Kidney tubule cell (primary cell): ENCODE measurements at places on chromosomes 3 and 15.

DNA sequence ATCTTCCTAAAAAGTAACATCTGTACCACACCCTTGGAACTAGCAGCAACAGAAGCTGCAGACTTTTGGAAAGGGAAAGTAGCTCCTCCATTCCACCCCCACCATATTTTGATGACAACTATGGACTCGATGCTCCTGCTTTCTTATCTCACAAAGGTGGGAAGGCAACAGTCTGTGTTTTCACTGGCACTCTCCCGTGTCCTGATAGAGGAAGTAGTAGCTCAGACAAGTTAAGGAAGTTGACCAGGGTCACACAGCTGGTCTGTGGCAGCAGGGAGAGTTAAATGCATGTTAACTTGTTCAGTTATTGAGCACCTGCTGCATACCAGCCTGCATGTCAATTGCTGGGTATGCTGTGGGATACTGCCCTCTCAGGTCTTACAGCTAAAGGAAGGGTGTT is 33.1 kb downstream of the BHLHE40 start:
- DNase-seq: no peak

DNA sequence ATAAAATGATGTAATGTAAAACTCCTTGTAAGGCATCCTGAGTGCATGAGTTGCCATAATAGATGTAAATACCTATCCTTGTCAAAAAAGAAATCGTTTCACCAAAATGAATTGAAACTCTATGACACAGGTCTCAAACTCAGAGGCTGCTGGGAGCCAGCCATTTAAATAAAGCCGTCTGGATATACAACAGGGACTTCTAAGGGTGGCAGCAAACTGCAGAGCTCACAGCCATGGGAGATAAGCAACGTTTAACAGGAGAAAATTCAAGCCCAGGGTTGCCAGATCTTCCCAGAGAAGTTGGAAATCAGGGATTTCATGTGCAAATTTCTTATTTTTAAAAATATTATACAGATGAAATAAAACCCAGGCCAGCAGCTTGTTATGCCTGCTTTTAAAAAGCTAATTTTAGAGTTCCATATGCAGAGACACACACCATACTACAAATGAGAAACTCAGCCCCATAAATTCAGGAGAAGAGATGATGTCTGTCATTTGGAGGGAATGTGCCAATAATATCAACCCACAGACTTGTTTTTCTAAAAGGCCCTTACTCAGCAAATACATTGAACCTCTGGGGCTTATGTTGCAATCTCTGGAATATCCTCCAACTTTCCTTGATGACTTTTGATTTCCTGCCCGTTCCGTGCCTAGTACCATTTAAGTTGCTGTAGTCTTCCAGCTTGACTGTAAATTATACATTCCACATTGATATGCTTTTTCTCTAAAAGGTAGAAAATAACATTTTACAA is 75.6 kb downstream of the AQP9 start:
- no peak for DNase-seq

- peak; percentile 89 for DNase-seq
These were observed 604 bp upstream of the TJP1 start for GRCh38 chr15:29822684-29823459.

GRCh38 chr3:121592856-121593702 is at the start of gene FBXO40:
Gene FBXO40 (plus strand): TSS chr3:121593379. CDS start chr3:121620576, 27,197 bp downstream.
- DNase-seq: peak; percentile 20

DNA sequence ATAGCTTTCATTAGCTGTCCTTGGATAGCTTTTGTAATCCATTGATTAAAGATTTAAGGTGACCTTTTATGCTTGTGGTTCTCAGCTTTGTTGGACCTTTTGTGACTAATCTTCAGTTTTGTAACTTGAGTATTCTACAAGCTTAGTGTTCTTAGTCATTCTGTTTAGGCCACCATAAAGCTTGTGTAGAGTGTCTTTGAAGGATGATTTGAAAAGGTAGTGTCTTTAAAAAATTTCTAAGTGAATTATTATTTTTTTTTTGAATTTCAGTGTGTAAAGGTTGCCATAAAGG is 7.5 kb downstream of the MORF4L1 start:
- peak; percentile 45 for DNase-seq

- DNase-seq: no peak
These were observed 74.7 kb downstream of the CMSS1 start for GRCh38 chr3:99892332-99892731.

GRCh38 chr3:177607589-177607988 is 410.3 kb upstream of the TBL1XR1 start:
- no peak for DNase-seq

- DNase-seq: peak; percentile 5
These were observed 81.1 kb upstream of the NEO1 start for GRCh38 chr15:72970933-72971760.

GRCh38 chr3:168959731-168960130 is 703.8 kb downstream of the MECOM start:
- DNase-seq: no peak

GRCh38 chr15:60854858-60855564 is 374.1 kb downstream of the RORA start:
- DNase-seq: no peak

- no peak for DNase-seq
These were observed 130.1 kb upstream of the BHLHE40 start for GRCh38 chr3:4849136-4849535.

- peak; percentile 47 for DNase-seq
These were observed 53.4 kb upstream of the EIF5A2 start for GRCh38 chr3:170961616-170962400.

- DNase-seq: no peak
These were observed 1042.7 kb downstream of the PLOD2 start for GRCh38 chr3:145118303-145118702.

- DNase-seq: no peak
These were observed 186.8 kb downstream of the CPNE4 start for GRCh38 chr3:131847966-131848510.

DNA sequence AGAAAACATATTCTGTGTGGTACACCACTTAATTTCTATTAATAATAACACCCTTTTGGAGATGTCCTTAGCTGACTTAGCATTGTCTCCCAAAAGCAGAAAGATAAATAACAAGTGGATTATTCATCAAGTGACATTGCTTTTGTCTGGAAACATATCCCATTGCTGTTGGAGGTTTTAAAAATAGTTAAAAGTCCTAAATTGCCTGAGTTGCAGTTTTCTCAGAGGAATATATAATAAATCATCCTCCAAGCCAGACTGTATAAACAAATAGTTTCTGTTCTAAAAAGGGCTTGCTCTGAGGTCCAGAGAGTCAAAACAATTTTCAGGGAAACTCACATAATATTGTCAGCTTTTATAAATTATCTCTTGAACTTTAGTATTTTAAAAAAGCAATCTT is 60.4 kb upstream of the CD96 start:
- no peak for DNase-seq
